ENCODE measurements at places on chromosomes 6 and 20.

- DNase-seq = no peak
Measured at GRCh38 chr6:75393806-75394205, 99.8 kb downstream of the FILIP1 start.

- no peak for DNase-seq
Measured at GRCh38 chr6:100194535-100194934, 200.5 kb upstream of the MCHR2 start.

DNA sequence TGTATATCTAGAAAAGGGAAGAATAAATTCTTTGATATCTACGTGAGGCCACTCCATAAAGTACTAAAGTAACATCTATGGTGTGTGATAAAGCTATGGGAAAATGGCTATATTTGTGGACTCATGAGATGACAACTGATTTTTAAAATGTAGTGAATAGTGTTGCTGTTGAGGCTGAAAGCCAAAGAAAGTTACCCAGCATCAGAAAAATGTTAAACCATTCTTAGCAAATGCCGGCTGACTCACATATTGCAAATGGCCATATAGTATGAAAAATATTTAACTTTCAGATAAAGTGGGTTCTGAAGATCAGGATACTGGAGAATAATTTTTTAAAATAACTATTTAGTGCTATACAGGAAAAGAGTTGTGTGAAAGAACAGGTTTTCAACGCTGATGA, 129.9 kb upstream of the GRIK2 start:
- DNase-seq = no peak

- no peak for DNase-seq
Measured at GRCh38 chr6:15672291-15672690, 9.5 kb upstream of the DTNBP1 start.

DNA sequence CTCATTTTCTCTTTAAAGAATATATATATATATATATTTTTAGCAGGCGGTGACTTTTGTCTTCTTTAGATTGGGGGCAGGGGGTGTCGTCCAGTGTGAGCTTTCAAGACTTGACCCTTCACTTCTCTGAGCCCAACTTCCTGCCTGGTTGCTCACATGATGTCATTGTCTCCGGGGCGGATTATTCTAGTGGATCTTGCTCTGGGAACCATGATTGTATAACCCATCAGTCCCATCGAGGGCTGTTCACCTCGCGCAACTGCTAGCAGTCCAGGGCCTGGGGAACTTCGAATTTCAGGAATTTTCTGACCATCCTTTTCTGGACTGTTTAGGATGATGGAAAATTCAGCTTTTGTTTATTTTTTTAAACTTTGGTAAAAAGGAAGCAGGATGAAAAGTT, 1.0 kb downstream of the IGF2R start:
- DNase-seq = no peak

DNA sequence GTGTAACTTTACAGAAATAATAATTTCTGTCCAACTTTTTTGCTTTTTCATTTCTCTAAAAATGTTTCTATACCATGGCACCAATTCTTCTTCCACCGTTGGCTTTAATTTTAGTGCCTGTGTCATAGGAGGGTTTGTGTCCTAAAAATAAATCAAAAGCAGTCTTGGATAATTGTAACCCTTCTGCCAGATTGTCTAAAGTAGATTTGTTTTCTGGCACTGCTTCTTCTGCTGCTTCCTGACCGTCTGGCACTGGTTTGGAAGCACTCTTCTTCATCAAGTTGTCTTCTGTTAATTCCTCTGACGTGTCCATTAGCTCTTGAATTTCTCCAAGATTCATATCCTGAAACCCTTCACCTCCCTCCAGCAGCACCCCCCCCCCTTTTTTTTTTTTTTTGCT, 33.1 kb downstream of the SCAF8 start:
- DNase-seq = no peak

GRCh38 chr6:145071836-145072235, 663.5 kb downstream of the EPM2A start:
- DNase-seq = no peak

- DNase-seq = no peak
Measured at GRCh38 chr20:57400821-57401564, 9.8 kb downstream of the RBM38 start.

DNA sequence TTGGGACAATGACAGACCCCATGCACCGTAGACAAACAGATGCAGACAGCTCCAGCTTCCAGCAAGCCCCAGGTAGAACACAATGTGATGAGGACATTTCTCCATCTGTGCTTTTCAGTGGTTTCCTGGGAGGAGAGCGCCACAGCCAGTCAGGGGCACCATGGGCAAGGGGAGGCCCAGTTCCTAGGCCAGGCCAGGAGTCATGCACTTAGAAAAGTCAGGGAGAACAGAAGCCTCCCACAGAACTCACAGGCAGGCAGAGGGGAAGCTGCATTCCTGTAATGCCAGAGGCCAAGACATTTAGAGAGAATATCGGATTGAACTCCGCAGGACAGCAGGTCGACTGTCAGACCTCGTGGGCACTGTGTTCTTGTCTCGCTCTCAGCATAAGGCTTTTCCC, 9.2 kb downstream of the SYNDIG1 start:
- DNase-seq = no peak

DNA sequence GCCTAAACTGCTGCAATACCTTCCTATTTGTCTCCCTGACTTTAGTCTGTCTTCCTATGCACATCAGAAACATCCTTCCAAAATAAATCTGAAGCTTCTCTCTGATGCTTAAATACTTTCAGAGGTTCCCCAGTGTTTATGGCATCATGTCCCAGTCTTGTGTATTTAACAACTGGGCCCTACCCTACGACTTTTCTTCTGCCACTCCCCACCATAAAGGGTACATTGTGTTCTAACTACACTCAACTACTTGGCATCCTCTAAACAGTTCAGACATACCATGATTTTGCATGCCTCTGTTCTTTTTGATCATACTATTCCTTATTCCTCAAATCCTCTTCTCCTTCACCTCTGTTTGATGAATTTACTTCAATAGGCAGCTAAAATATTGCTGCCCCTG, 143.0 kb upstream of the KCNK16 start:
- DNase-seq = no peak

DNA sequence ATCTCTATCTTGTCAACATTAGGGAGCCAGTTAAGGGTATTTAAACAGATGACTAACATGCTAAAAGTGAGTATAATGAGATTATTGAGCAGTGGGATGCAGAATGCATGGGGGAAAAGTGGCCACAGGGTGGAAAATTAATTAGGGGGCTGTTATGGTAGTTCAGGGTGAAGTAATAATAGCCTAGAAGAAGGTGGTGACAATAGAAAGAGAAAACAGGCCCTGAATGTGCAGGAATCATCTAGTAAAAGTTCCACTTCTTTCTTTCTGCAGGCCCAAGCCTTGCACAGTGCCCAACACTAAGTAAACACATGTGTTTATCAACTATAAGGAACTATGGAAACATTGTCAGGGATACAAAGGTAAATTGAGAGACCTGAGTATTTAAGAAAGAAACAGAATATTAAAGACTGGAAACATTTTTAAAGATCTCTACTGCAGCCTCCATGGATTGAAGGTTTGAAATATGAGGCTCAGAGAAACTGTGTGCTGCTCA, 7.1 kb upstream of the MYB start:
- no peak for DNase-seq

GRCh38 chr6:39902786-39903465, 31.3 kb downstream of the MOCS1 start:
- no peak for DNase-seq

GRCh38 chr6:57307850-57308249, 9.6 kb upstream of the PRIM2 start:
- no peak for DNase-seq

Measured in cortex of kidney (tissue), 1 donor.